ENCODE measurements at places on chromosomes 1 and 21.

DNA sequence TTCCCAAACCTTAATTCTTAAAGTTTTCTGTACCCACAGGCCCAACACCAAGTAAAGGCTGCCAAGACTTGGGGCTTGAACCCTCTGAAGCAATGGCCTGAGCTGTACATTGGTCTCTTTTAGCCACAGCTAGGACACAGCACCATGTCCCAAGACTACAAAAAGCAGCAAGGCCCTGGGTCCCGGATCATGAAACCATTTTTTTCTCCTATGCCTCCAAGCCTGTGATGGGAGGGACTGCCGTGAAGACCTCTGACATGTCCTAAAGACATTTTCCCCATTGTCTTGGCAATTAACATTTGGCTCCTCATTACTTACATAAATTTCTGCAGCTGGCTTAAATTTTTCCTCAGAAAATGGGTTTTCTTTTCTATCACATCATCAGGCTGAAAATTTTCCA is 30.9 kb downstream of the ZNF670 start:
- DNase-seq: no peak

DNA sequence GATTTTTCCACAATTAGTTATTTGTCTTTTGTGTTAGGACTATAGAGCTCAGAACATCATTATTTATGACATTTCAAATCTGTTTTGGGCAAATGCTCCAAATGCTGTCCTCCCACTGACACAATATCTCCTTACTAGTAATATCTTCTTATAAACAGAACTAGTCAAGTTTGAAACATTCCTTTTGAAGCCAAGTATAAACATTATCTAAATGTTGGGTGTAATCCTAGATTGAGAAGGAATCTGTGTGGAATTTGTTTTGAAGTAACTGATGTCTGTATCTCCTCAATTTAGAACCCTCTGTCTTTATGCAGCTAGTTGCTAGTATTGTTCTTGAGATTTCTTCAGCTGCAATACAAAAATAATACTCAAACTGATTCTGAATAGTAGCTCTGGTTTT is 28.5 kb upstream of the PAXBP1 start:
- DNase-seq: no peak

GRCh38 chr1:154983776-154984466 is 777 bp downstream of the FLAD1 start:
- DNase-seq: no peak

- no peak for DNase-seq
Measured at GRCh38 chr1:218350035-218350525, 4.9 kb downstream of the TGFB2 start.

DNA sequence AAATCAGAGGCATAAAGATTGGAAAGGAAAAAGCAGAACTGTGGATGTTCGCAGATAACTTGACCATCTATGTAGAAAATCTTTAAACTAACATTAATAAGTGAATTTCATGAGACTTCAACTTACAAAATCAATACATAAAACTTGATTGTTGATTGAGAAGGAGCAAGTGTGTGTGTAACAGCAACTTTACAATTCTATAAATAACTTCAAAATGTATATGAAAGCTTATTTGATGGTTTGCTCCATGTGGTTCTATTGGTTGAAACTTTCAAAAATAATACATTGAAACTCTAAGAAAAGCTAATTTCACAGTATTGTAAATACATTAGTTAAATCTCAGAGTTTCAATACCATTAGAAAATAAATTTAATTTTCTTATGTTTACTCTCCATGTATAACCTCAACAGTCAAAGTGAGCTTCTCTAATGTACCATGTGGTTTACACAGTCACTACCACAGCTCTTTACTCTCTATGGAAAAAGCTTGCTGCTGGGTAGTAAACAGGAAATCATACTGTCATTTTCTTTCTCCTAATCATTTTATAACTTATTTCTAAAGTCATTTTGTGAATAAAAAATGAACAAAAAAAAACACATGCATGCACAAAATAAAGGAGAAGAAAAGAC is 12.0 kb downstream of the AKT3 start:
- peak; percentile 8 for DNase-seq

DNA sequence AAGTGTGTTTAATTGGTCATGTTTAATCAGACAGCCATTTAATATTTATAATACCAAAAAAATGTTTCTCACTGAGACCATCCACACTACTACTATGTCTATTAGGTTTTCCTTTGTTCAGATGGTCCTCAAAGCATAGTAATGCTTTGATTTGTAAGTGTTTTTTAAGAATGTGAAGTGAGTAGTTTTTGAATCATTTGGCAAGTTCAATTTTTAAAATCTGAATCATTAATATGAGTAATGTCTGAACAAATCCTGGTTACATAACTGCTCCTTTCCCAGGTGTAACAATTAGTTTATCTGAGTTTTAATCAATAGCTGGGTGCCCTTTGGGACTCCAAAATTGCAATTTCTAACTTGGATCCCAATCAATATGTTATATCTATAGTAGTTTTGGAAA is 23.5 kb upstream of the RPL5 start:
- DNase-seq: no peak

Measured in Jurkat, Clone E6-1 (cell line).